ENCODE measurements at places on chromosomes 11 and 22.

GRCh38 chr22:50705219-50705691 is 32.6 kb downstream of the SHANK3 start:
- DNase-seq, result peak; percentile 56

DNA sequence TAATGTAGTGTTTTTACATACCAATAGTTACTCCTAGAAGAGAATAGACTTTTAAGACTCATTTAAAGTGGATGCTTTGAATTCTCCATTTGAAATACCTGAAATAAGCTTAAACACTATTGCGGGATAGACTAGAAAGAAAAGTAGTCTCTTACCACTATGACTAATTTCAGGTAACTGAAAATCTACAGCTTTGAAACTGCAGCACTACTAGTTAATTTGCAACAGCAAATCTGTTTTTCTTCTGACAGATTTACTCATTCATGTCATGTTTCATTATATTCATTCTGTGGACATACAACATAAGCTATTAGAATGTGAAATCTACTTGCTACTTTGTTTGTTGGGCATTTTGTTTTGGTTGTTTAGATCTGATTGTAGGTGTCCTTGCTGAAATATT is 153.6 kb downstream of the MAML2 start:
- DNase-seq, result no peak

DNA sequence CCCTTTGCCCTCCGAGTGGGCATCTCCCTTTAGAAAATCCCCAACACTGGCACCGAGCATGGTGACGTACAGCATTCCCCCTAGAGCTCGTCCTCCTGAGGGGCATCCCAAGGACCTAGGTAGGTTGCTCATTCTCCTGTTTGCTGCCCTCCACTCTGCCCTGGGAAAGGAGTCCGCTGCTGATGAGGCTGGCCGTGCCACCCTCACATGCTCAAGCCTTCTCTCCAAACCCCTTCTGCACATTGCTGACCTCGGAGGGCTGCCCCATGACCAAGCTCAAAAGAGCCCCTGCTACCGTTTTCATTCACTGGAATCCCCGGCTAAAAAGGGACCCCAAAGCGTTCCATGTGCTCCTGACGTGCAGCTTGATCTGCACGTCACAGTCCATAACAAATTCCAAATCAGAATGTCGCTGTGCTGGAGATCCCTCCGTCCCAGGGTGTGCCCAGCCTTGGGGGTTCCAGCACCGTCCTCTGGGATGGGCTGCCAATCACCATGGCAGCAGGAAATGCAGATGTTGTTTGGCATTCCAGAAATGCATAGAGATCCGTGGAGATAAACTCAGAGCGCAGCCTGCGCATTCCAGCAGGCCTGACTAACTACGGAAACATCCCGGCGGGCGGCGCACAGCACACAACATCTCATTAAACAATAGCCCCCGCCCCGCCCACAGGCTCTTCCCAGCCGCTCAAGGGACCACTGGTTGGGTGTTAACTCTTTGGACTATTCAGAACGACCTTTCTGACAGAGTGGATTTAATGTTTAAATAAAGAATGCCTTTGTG is 26.3 kb upstream of the GNB1L start:
- peak; percentile 98 for DNase-seq

DNA sequence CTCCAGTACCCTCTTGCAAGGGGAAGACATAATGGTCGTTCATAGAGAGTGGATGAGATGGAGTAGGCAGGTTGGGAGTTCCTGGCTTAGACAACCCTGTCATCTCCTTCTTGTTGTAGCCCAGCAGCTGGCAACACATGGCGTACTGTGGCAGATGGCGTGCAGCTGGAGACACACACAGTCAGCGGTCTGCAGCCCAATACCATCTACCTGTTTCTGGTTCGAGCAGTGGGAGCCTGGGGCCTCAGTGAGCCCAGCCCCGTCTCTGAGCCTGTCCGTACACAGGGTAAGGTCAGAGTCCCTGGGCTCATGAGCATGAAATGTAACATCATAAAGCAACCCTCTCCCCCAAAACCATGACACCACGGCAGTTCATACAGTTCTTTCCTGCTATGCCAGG is 8.7 kb downstream of the ROBO3 start:
- no peak for DNase-seq

GRCh38 chr22:49199224-49199623 is 628.4 kb downstream of the BRD1 start:
- DNase-seq, result no peak

GRCh38 chr11:46212720-46213119 is 64.7 kb upstream of the CREB3L1 start:
- no peak for DNase-seq

GRCh38 chr11:70582886-70583641 is 184.7 kb downstream of the CTTN start:
- no peak for DNase-seq

DNA sequence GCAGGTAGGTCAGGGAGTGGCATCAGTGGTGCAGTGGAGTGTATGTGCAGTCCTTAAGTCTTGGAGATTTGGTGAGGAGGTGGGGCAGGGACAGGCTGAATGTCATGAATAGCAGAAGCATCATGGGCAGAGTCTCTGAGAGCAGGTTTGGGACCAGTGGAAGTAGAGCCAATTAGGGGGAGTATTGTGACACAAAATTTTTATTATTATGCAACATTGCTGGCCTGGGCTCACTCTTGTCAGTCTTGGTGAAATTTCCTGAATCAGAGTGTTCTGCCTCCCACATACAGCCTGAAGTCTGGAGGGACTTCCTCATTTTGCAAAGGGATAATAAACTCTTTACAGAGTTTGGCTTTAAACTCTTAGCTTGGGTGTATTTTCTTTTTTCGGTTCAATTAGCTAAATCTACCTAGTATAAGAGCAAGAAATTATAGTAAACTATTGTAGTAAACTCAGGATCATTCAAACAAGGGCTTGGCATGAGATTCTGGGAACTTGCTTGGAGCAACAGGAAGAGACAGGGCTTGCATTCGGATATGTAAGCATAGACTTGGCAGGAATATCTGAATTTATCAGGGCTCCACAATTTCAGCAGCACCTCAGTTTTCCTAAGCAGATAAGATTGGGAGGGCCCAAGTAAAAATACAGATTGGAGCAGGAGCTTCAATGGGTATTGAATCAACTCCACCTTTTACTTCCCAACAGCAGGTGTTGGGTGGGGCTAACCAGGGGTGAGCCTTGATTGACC is 67.7 kb downstream of the FDX1 start:
- no peak for DNase-seq

DNA sequence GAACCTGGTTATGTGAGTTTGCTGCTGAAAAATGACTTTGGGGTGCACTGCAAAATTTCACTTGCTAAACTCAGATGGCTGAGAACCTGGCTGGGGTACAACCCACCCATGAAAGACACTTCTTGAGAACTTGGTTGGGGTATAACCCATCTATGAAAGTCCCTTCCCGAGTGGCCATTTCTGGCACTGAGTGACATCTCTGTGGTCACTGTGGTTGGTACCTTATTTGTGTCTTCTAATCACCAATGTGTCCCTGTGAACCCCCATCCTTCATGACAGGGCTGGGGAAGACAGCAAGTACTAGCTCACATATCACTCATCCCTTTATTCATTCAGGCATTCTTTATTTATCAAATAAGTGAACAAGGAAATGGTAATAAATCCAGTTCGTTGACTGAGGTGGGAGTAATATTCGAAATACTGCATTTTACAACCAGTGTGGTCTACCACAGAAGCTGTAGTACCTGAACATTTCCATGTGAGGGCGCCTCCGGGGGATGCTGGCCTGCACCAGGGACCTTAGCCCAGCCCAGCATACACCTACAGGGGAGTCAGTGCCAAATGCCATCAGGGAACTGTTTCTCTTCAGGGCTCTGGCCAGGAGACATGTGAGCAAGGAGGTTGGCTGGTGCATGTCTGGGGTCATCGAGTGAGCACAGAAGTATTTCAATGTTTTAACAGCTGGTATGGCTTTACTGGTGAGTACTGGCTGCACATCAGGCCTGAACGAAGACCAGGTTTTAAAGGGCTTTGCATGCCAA is 122.1 kb downstream of the CSNK2A3 start:
- no peak for DNase-seq

DNA sequence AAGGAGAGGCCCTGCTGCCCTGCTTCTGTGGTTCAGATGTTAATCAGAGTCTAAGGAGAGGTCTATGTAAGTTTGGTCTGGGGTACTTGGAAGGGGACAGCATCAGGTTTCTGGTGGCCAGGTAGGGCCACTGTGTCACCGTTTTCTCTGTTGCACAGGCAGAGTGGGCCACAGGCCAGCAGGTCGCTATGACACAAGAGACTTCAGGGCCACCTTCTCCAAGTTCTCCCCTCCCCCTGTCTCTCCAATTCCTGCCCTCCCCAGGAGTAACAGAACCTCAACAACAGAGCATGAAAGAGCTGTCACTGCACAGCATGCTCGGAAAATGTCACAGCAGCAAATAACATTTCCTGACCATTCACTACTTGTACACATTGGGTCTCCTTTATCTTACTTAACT is 58.6 kb downstream of the MPPED2 start:
- no peak for DNase-seq

- no peak for DNase-seq
Observed at GRCh38 chr11:102528618-102529017, 1.9 kb downstream of the MMP7 start.

DNA sequence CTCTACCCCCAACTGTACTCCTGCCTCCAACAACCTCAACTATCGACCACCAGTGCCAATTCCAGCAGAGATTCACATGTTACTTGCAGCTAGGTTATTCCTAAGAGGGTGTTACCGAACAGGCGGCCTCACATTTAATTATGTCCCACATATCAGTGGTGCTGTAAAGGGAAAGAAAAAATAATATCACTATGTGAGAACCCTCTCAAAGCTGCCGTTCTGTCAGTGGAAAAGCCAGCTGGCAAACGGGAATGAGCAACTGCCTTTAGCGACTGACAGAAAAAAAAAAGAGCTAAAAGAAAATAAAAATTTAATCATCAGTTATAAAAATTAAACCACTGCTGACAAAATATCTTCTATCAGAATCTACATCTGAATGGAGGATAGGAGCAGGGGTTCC is 270.8 kb upstream of the NARS2 start:
- no peak for DNase-seq

DNA sequence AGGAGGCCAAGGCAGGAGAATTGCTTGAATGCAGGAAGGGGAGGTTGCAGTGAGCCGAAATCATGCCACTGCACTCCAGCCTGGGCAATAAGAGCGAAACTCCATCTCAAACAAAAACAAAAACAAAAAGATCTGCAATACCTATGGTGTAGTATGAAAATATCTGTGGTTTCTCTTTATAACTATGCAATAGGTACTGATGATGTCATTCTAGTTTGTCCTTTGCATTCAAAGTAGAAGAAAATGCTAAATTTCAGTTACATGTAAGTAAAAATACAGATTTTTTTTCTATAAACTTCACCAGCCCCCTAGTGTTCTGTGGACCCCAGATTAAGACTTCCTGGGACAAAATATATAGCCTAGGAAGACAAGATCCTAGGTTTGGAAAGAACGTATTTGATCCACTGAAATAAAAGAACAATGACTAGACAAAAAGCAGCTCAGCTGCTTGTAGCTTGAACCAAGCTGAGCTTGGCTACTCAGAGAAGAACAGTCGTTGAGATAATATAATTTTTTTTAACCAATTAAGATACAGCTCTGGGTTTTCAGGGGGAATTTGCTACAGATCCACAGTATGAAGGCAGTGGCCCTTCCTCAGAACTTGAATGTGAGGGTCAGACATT is 2.8 kb upstream of the HBE1 start:
- no peak for DNase-seq

DNA sequence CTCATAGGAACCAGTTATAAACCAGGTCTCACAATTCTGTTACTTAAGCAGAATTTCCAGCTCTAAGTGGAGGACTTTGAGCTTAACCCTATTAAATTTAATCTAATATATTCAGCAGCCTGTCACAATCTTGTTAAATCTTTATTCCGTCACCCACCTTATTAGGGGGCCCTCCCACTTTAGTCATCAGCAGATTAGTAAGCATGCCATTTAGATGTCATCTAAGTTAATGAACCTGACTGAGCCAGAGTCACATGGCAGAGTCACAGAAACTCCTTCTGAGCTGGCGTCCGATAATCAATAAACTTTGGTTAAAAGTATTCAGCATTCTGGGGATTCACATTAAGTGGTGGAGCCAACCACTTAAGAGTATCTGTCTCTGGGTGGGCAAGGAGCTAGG is 35.1 kb downstream of the TTC12 start:
- no peak for DNase-seq

GRCh38 chr11:30914143-30914762 is 328.1 kb upstream of the MPPED2 start:
- DNase-seq, result peak; percentile 23

- no peak for DNase-seq
Observed at GRCh38 chr22:46622081-46622521, 1.9 kb downstream of the GRAMD4 start.

DNA sequence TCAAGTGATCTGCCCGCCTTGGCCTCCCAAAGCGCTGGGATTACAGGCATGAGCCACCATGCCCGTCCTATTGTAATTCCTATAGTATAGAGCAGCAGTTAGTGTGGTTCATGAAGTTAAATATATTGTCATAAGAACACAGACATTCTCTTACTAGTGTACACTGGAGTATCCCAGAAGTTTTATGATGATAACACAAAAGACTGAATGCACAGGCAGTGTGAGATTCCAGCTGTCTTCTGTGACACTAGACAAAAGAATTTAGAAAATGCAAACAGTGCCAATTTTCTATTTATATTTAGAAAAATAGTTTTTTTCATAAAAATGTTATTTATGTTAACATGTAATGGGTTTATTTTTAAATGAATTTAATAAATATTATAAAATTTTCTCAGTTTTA is 39.4 kb upstream of the RBX1 start:
- peak; percentile 39 for DNase-seq

DNA sequence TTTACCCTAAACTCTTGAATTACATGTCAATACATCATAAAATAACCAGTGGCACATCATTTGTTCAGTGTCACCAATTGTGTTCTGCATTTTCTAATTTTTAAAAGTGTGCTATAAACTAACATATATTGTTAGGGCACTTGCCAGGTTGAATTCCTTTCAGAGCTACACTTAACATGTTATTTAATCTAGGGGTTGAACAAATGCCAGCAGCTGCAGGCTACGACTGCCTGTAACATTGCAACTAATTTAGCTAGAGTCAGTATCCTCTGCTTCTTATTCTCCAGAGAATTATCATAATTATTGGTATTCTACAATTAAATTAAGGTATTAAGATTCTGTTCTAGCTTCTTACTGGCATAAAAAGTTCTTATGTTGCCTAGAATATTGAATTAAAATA is 46.4 kb upstream of the ARHGAP42 start:
- DNase-seq, result no peak

DNA sequence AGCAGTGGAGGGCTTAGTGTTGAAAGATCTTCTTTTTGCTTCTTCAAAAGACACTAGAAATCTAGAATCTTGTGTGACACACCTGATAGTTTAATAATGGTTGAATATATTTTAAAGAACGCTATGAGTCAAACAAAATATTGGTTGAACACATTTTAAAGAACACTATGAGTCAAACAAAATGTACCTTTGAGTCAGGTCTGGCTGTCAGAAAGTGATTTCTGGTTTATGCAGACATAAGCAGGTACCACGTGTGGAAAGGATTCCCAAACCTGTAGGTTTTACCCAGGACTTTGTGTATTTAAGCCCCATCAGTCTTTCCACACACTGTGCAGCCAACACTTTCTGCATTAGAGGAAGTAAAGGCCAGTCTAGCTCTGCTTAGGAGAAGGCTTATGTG is 366.7 kb upstream of the TENM4 start:
- DNase-seq, result no peak

- no peak for DNase-seq
Observed at GRCh38 chr11:95595541-95595940, 194.0 kb downstream of the FAM76B start.

Data from AG08396 (cell line).